ENCODE measurements at places on chromosomes 4 and X.

DNA sequence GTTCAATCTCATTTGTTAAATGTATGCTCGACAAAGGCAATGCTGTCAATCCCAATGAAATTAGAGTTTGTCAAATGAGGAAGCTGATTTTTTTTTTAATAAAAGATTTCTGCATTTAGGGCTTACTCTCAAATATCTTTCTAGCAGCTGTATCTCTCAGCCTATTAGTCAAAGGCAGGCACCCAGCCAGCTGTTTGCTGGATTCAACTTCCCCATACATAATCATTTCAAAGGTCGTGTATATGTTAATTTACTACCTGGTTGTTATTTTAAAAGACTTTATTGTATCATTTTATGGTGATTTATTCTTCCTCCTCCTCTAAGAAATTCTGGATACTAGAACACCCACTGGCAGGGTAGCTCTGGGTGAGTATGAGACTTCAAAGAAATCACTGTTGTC, 27.1 kb downstream of the RAI2 start:
- H3K27me3 ChIP-seq, result no peaks in the 10 kb centered on the region
- DNase-seq, result no peak

DNA sequence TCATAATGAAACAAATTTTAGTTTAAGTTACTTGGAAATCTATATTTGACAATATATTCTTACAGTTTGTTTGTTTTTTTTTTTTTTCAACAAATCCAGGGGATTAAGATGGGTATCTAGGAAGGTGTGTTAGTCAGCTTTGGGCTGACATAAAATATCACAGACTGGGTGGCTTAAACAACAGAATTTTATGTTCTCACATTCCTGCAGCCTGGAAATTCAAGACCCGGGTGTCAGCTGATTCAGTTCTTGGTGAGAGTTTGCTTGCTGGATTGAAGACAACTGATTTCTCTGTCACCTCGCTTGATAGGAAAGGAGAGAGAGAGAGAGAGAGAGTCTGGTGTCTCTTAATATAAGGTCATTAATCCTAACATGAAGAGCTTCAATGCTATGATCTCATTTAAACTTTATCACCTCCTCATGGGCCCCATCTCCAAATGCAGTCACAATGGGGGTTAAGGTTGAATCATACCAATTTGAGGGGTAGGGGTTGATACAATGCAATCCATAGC, 465.2 kb downstream of the CENPC start:
- 0 out of 2 replicates have a peak, but pooled peaks cover 9% of the 10 kb centered on the region for H3K4me1 ChIP-seq
- no peaks in the 10 kb centered on the region for H3K27me3 ChIP-seq
- no peaks in the 10 kb centered on the region for H3K36me3 ChIP-seq
- DNase-seq, result no peak
- H3K27ac ChIP-seq, result no peak overlapping the region

DNA sequence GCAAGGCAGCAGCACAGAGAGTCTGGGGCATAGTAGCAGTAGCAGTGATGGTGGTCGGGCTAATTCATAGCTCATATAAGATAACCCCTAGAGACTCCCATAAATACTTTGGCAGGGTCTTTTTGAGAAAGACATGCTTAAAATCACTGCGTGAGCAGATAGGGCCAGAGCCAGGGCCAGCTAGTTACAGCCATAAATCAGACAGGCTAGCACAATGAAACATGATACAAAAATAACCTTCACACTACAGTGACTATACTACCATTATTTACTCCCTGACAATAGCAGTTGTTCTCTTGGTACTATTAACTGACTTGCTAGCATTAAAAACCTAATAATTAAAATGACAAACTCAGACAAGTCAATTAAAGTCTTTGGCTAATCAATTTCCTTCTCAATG, 295.9 kb downstream of the SMARCA1 start:
- no peak overlapping the region for H3K4me3 ChIP-seq
- H3K36me3 ChIP-seq, result no peaks in the 10 kb centered on the region
- DNase-seq, result no peak

DNA sequence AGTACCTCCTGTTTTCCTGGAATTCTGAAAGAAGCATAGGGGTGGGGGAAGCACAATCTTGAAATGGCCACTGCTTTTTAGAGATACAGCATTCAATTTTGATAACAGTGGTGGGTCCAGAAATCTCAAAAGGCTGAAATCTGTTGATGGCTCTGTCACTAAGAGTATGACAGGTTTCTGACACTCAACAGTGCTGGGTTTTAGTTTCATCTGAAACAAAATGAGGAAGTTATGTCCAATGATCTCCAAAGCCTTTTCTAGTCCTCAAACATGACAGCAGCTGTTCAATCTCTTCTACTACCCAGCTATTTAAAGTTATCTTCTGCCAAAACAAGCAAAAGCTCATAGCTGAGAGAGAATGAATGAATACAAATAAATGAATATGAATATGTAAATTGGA, 110.5 kb downstream of the IL1RAPL1 start:
- H3K27me3 ChIP-seq, result no peaks in the 10 kb centered on the region
- DNase-seq, result no peak
- no peak overlapping the region for H3K27ac ChIP-seq
- no peaks in the 10 kb centered on the region for H3K4me1 ChIP-seq

DNA sequence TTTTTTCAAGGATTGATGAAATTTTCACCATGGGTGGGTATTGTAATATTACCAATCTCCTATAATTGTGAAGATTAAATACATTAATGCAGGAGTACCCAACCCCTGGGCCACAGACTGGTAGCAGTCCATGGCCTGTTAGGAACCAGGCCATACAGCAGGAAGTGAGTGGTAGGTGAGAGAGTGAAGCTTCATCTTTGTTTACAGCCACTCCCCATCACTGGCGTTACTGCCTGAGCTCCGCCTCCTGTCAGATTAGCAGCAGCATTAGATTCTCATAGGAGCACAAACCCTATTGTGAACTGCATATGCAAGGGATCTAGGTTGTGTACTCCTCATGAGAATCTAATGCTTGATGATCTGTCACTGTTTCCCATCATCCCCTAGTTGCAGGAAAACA, 15.1 kb downstream of the RAPGEF2 start:
- DNase-seq, result no peak
- peaks cover 11% of the 10 kb centered on the region for H3K4me1 ChIP-seq
- no peak overlapping the region for H3K4me3 ChIP-seq
- H3K27me3 ChIP-seq, result no peaks in the 10 kb centered on the region

DNA sequence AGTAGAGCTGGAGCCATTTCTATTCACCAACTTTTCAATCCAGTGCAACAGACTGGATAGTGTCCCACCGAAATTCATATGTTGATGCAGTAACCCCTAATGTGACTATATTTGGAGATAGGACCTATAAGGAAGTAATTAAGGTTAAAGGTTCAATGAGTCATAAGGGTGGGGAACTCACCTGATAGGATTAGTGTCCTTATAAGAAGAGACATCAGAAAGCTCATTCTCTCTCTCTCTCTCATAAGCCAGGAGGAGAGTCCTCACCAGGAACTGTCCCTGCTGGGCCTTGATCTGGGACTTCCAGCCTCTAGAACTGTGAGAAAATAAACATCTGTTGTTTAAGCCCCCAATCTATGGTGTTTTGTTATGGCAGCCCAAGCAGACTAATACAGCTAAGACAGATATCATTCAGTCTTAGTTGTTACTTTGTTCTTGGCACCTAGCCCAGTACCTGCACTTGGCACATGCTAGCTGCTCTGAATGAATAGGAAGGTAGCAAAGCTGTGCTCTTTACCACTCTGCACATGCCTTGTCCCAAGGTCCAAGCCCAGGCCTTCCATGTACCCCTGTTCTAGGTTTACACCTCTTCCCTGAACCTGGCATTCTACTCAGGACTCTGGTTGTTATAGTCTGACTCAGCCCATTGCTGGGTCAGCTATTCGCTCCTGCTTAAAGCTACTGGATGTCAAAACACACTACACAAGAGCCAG, 19.2 kb upstream of the BRS3 start:
- no peak overlapping the region for H3K27ac ChIP-seq
- no peaks in the 10 kb centered on the region for H3K36me3 ChIP-seq
- H3K4me3 ChIP-seq, result no peak overlapping the region

DNA sequence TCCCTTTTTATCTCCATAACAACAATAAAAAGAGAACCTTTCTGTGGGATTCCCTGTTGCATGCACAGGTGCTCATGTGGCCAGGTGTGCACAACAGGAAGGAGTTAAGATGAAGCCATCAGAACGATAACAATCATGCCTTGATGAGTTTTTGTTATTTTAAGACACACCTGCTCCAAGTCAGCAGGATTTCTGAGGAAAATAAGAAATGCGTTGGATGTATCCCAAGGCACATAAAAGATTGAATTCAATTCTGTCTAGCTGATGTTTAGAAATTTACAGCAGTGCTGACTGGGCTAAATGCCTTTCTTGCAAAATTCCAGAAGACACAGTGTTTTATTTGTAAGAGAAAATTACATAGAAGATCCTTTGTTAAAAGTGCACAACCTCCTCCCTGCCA, 1678.2 kb downstream of the ARAP2 start:
- no peaks in the 10 kb centered on the region for H3K27me3 ChIP-seq
- H3K4me3 ChIP-seq, result no peak overlapping the region
- no peak overlapping the region for H3K27ac ChIP-seq
- no peaks in the 10 kb centered on the region for H3K36me3 ChIP-seq
- DNase-seq, result no peak
- H3K4me1 ChIP-seq, result no peaks in the 10 kb centered on the region

- H3K4me3 ChIP-seq, result peak overlapping the region; percentile 83
- no peaks in the 10 kb centered on the region for H3K27me3 ChIP-seq
- peaks cover 24% of the 10 kb centered on the region for H3K4me1 ChIP-seq
- H3K27ac ChIP-seq, result peak overlapping the region; percentile 94
- H3K36me3 ChIP-seq, result peaks cover 11% of the 10 kb centered on the region
Observed at GRCh38 chrX:54043541-54044125, 640 bp downstream of the PHF8 start.

GRCh38 chr4:53511014-53511413, 80.3 kb downstream of the LNX1 start:
- H3K27ac ChIP-seq, result no peak overlapping the region
- no peak for DNase-seq
- no peaks in the 10 kb centered on the region for H3K27me3 ChIP-seq
- H3K36me3 ChIP-seq, result no peaks in the 10 kb centered on the region
- peaks cover 11% of the 10 kb centered on the region for H3K4me1 ChIP-seq

DNA sequence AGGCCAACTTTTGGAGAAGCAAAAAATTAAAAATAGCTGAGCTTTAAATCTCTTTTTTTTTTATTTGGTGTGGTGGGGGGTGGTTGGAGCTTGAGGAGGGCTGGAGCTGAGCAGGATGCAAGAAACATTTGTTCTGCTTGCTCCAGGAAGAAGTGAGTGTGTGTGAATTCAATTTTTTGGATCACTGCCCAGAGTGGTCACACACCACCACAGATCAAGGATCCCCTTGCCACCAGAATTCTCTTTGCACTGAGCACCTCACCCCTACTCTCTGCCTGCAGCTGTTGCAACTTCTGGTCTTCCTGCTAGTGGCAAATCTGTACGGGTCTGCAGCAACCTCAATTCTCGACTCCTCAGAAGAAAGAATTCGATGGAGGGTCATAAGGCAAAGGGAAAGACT, 19.9 kb upstream of the PLP1 start:
- DNase-seq, result no peak
- no peak overlapping the region for H3K4me3 ChIP-seq
- no peak overlapping the region for H3K27ac ChIP-seq
- 0 out of 2 replicates have a peak, but pooled peaks cover 5% of the 10 kb centered on the region for H3K27me3 ChIP-seq
